ENCODE measurements at places on chromosomes 12 and 14.

- DNase-seq, result no peak
Measured at GRCh38 chr12:67147030-67147429, 122.1 kb upstream of the CAND1 start.

DNA sequence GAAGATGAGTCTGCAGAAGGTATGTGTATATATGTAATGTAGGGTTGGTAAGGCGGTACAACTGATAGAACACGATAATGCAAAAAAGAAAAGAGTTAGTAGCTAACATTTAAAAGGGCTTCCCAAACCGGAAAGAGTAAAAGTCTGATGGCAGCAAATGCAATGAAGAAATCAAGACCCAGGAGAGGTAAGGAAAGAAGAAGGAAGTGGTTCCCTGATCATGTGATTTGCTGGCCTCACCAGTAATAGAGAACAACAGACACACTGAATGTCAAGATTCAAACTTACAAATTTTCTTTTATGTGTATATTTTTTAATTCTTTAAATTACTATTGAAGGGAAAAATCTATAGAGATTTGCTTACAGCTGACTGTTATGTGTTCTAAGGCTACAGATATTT is 18.4 kb downstream of the ZFC3H1 start:
- no peak for DNase-seq

DNA sequence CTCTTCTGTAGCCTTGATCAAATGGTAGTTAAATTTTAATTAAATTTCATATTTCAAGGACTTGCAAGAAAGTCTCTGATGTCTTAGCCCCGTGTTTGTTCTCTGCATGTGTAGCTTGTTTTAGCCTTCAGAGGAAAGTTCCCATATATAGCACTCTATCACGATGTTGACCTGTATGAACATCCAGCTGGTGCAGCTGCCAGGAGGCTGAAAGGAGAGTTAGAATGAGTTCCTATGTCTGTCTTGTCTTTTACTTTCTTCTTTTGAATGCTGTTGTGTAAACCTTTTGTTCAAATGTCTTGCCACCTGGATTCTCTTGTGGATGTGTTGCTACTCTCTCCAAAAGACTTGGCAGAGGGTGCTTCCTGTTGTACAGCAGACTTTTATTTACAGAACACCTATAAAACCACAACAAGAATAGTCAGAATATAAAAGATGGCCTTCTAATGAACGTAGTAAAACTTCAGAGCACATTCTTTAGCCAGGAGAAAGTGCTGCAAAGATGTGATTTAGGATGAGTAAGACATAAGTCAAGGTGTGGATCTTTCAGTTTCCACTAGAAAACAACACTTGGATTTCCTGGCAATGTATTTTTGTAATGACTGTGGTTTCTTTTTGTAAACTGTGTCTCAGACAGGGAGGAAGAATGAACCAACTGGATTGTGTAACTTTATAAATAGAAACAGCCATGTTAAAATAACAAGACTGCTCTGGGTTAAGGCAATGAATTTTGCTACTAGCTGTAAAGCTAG is 17.2 kb downstream of the NAV3 start:
- DNase-seq, result no peak

DNA sequence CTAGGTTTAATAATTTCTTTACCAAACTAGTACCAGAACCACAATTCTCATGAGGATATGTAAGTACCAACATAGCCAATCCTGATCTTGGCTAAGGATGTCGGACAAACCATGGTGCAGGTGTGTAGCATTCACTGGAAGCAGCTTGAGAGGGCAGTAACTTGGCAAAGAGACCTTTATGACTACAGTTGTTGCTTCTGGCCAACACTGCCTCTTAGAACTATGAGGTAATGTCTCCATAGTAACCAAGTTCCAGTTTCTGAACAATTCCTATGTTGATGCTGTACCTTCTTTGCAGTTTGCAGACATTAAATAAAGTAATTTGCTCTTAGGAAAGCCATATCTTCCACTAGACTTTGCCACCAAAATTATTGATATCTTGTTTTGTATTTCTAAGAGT is at the start of gene LMNTD1:
Gene LMNTD1, minus strand, starts transcription at position 186 of the 400 bp plus-strand sequence. CDS start 324 bp downstream, outside the sequence.
- DNase-seq, result no peak

DNA sequence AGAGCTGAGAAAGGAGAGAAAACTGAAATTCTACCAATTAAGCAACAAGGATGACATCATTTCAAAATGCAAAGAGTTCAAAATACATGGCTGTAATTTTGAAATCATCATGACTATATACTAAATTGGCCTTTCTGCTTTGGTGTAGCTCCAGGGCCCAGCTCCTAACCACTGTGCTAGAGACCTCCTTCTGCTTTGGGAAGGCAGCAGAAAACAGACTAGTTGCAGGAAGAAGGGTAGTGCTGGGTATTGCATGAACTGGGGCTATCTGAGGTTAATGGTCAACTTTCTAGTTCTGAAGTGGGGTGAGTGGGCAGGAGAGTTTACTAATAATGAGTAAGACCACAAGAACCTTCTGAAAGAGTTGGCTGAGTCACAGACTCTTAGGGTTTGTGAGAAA is 66.2 kb downstream of the PTGER2 start:
- no peak for DNase-seq

DNA sequence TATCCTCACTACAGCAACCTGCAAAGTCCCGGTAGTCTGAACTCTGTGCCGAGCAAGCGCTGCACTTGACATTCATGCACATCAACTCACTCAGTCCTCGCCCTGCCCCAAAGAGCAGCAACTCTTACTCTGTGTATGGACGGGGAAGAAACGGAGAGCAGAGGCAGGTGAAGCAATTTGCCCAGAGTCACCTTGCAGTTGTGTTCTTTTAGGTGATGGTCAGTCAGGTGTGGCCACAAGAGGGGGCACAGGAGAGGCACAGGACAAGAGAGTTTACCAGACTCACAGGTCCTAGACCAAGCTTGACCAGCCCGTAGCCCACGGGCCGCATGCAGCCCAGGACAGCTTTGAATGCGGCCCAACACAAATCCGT is 39.1 kb downstream of the TSPAN11 start:
- DNase-seq, result no peak

DNA sequence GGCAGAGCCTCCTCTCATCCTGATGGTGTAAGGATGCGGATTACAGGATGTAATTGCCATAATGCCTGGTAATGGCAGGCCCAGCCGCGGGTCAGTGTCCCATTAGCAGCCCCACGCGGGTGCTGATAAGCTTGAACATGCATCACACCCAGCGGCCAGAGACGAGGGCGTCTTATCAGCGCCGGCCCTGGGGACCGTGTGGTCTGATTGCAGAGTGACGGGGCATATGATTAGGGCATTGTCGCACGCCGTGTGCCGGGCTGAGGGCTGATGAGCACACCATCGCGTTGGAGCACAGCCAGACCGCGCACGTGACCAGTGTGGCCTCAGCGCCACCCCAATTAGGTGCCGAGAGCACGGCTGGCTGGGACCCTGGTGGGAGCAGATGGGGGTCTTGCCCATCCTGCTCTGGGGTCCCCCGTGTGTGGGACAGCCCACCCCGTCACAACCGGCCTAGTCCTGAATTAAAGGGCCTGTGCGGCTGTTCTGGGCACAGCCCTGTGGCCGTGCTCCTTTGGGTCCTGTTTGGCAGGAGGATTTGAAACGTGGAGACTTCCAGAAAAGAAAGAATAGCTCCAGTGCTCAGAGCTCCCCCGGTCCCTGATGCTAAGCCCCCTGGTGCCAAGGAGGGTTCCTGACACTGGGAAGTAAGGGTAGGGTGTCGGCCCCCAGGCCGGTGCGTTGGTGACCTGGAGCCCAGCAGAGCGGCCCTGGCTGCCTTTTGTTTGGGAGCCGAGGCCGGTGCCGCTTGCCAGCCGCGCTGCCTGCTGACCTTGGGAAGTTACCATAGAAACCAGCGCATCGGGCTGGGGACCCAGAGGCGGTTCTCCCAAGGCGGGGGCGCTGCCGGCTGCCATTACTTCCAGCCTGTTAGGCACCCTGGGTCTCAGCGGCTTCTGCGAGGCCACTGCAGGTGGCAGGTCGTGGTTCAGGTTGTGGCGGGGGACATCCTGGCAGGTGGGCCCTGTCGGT is 20.7 kb downstream of the KIF26A start:
- DNase-seq, result no peak

- no peak for DNase-seq
Measured at GRCh38 chr12:58741226-58741625, 179.1 kb downstream of the LRIG3 start.

- no peak for DNase-seq
Measured at GRCh38 chr12:121423253-121423652, 23.3 kb downstream of the RNF34 start.

DNA sequence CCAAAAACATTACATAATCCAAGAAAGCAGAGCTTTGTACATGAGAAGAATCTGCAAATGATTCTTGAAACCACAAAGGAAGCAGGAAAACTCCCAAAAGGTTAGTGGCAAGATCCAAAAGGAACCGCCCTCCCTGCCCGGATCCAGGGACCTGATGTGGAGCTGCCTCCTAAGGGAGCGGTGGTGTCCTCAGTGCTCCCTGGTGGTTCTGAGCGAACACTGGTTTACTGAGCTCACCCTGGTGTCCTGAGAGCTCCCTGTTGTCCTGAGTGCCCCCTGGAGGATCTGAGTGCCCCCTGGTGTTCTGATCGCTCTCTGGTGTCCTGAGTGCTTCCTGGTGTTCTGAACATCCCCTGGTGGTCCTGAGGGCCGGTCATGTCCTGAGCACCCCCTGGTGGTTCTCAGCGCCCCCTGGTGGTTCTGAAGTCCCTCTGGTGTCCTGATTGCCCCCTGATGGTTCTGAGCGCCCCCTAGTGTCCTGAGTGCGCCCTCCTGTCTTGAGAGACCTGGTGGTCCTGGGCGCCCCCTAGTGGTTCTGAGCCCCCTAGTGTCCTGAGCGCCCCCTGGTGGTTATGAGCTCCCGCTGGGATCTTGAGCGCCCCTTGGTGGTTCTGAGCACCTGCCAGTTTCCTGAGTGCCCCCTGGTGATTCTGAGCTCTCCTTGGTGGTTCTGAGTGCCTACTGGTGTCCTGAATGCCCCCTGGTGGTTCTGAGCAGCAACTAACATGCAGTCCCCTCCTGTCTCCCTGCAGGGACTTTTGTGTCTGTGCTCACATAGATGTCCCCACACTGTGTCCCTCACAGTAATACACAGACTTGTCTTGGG is 891.1 kb downstream of the TMEM121 start:
- DNase-seq, result no peak

GRCh38 chr12:75137896-75138295 is 71.7 kb downstream of the KCNC2 start:
- DNase-seq, result no peak

DNA sequence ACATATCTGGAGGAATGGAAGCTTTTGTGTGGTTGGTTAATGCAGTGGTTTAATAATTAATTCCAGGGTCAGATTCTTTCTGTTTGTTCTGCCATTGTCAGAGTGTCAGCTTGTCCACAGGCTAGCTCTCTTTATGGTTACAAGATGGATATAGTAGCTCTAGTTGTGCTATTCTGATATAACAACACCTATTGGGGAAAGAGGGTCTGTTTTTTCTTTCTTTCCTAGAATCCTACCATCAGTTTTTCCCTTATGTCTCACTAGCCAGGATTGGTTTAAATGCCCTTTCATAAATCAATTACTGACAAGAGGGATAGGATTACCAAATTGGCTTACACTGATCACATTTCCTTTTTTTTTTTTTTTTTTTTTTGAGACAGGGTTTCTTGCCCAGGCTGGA is 27.8 kb downstream of the CNOT2 start:
- DNase-seq, result no peak

GRCh38 chr12:57552306-57552651 is 2.4 kb downstream of the KIF5A start:
- DNase-seq, result no peak

GRCh38 chr12:49325606-49326005 is 2.6 kb downstream of the TROAP start:
- DNase-seq, result no peak

DNA sequence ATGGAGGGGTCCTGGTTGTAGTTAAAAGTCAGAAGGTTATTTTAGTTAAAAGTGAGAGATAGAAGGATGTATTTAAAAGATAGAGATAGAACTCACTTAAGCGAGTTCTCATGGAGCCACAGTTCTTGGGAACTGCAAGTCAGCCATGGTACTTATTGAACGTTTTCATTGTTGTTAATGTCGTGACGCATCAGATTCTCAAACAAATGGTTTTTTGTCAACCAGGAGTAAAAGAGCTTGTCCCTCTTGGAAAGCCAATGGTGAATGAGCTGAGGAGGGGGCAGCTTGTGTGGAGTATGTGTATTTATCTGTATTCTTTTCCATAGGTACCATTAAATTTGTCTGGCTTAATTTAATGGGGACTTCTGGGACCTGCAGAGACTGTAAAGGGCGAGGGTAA is 68.6 kb downstream of the FIGNL2 start:
- DNase-seq, result no peak

DNA sequence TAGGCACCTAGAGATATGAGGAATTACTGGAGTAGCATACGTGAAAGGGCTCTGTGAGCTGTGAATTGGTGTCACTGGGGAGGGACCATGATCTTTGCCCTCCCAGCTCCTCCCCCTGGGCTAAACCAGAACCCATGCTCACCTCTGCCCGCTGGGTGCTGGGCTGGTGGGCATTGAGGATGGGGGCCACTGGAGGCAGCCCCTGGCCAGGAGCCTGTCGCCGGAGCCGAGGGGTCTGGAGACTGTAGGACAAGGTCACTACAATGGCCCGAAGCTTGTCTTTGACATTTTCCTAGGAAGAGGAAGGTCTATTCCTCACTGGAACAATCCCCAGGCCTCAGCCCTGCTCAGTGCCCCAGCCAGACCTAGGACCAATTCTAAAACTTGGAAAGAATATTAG is 11.6 kb downstream of the ITGA7 start:
- DNase-seq, result no peak

DNA sequence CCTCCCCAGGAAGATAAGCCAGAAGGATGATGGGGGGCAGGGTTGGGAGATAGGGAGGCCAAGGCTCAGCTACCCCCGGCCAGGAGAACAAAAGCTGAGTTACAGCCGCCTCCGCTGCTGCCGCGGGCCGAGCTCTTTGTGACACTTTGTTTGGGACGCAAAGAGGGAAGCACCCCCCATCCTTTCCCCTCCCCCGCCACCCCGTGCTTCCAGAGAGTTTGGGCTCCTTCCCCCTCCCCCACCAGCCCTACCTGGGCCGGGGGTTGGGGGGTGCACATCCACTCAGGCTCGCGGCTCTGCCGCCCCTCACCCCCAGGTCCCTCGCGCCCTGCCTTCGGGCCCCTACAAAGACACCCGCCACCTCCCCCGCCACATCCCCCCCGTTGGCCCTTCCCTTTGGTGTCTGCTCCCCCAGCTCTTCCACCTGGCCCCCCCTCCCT is 799 bp downstream of the ZNF219 start:
- DNase-seq, result peak; percentile 56

- no peak for DNase-seq
Measured at GRCh38 chr14:93039649-93040315, 75.9 kb downstream of the ITPK1 start.

GRCh38 chr12:2289525-2289924 is 236.7 kb downstream of the CACNA1C start:
- no peak for DNase-seq

All from glutamatergic neuron (in vitro differentiated cells).